ENCODE measurements at places on chromosomes 3 and 15. TPM values are rescaled to one million over a fixed set of nuclear protein-coding genes. Genes with fewer than 3 reads are reported as not detected.

DNA sequence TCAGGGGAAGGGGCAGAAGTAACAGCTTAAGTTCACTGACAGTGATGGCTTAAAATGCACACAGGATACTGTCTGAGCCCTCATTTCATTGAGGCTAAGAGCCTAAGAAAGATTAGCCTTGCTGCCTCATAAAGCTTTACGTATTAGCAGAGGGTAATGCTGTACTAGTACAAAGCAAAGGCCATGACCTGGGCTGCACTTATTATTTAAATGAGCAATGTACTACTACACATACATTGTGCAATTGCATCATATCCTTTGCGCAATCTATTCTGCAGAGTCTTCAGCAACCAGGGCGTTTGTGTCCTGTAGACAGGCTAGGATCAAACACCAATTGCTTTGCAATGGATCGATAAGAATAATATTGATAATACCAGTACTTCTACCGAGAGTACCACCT is 221.8 kb downstream of the TPRG1 start:
- DNase-seq: no peak

DNA sequence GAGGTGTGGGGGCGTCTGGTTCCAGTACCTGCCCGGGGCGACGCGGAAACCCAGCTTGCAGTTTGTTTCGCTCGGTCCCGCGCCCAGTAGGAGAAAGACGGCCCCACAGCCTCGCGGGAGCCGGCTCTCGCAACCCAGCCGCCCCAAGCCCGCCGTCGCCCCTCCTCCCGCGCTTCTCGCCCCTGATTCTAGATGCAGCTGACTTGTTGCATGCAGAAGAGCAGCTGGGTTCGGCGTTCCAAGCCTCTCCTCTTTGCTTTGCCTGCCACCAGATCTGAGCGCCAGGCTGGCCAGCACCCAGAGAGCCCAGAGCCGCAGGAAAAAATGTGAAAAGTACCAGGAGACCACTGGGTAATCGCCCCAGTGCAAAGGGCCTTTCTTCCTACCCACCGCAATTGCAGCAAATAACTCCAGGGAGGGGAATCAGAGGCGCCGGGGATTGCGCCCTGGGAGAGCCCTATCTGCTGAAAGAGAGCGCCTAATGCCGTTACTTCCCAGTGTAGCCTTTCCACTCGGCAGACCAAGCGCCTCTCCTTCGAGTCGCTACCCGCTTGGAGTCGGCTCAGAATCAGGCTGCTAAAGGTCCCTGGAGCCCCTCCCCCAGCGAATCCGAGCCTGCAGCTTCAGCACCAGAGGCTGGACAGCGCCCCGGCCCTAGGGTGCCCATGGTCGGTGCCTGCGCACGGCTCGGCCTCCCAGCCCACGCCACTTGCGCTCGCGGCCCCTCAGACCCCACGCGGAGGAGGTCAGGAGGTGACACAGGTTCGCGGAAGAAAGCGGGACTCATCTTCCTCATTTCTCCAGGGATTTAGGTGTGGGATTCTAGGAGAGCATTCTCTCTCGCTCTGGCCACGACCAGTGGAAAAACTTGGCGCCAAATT is 15.7 kb upstream of the AEN start:
- peak; percentile 67 for DNase-seq

- no peak for DNase-seq
Observed at GRCh38 chr3:177816667-177817208, 619.5 kb upstream of the TBL1XR1 start.

Gene LPCAT4
- polyA plus RNA-seq: 40.3 TPM

- DNase-seq: no peak
Observed at GRCh38 chr15:90994059-90994416, 297 bp downstream of the PRC1 start.

DNA sequence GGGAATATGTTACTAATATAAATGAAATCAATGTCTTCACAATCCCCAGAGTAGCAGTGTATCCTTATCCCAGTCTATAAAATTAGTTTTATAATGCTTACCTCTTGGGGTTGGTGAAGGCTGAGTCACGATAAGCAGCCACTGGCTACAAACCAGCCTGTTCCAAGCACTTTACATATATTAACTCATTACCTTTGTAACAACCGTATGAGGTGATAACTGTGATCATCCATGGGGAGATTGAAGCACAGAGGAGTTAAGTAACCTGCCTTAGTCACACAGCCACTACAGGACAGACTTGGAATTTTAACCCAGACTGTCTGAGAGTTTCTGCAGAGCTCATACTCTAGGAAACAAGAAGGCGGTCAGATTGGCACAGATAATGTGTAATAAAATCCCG is 43.3 kb upstream of the MITF start:
- no peak for DNase-seq

Gene GRM2
- 0.71 TPM for polyA plus RNA-seq

GRCh38 chr15:31537770-31538592 is 211.3 kb downstream of the KLF13 start:
- no peak for DNase-seq

DNA sequence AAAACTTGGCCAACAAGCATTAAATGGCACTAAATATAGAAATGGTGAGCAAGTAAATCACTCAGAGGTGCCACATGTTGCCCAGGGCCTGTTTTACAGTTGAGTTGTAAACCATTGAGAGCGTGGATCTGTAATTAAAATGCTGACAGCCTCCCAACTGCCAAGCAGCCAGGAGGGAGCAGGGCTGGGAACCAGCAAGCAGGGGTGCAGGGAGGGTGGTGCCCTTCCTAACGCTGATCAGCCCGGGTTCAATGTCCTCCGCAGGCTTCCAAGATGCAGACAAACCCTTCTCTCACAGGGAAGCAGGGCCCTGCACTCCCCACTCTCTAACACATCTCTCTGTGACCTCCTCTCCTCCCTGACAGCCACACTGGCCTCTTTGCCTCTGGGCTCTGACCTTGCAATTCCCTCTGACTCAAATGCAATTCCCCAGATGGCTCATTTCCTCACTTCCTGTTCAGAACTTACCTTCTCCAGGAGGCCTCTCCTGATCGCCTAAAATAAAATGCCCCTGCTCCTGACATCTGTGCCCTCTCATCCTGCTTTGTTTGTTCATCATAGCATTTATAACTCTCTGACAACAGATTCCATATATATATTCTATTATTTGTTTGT is 40.0 kb downstream of the WNT7A start:
- DNase-seq: no peak

Gene C3orf22
- polyA plus RNA-seq: 0.25 TPM

DNA sequence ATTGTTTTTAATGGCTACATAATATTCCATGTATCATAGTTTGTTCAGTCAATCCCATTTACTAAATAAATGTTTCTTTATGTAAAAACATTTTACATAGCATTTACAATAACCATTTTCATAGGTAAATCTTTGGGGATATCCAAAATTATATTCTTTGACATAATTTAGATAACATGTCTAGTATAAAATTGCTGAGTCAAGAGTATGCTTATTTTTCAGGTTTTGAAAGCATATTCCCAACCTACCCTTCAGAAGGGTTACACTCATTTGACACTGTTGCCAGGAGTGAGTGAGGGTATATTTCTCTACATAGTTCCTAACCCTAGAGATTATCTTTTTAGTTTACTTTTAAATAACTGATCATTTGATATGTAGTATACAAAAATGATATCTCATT is 84.6 kb upstream of the ADAMTSL3 start:
- no peak for DNase-seq

GRCh38 chr3:153972862-153973261 is 148.3 kb upstream of the ARHGEF26 start:
- DNase-seq: no peak

DNA sequence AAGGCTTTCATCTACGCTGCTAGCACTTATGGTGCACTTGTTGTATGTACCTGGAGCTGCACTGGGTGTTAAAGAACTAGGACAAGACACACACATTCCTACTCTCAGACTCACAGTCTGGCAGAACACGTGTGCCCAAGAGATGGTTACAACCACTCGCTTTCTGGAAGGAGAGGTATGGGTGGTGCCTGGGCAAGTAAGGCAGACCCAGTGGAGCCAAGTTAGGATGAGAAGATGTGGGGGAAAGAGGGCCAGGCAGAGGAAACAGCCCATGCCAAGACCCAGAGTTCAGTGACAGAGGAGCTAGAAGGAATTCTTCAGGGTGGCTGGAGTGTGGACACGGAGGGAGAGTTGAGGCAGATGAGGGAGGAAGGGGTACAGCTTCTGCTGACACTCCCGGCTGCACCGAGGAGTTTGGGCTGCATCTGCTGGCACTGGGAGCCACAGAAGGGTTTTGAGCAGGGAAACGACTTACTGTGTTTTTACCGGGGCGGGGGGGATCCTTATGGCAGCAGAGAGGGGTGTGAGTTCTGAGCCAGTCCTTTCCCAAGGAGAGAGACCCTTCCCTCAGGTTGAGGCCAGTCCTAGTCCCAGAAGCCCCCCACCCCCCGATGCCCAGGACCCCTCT is 59.0 kb downstream of the GRIP2 start:
- no peak for DNase-seq

Gene LEO1
- 26.4 TPM for polyA plus RNA-seq

Gene CLCN2
- polyA plus RNA-seq: 11.7 TPM

DNA sequence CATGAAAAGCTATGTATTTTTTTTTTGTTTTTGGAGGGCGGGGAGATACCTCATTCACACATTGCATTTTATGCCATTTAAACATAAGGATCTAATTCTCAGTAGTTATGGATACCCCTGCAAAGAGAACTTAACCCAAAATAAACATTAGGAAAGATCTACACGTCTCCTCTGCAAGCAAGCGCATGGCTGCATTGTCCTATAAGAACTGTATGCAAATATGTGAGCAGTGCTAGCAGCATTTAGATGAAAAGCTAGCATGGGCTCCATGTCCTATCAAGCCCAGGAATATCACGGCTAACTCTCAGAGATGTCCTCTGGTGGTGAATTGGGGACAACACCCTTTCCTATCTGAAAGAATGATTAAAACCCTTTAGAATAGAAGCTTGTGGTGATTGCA is 292.8 kb downstream of the MEX3B start:
- DNase-seq: no peak

Data from renal pelvis (tissue), 12 donors.